ENCODE measurements at places on chromosomes 6 and 20. TPM values are rescaled to one million over a fixed set of nuclear protein-coding genes. Genes with fewer than 3 reads are reported as not detected.

The C6orf141 gene
- 0.74 TPM for total RNA-seq

The CEP43 gene
- 26.8 TPM for total RNA-seq

The CD83 gene
- 17.5 TPM for total RNA-seq

The RNF182 gene
- 32.2 TPM for total RNA-seq

The ZNF334 gene
- 17.5 TPM for total RNA-seq

The DEFB132 gene
- not detected for total RNA-seq

The MOCS3 gene
- 5.9 TPM for total RNA-seq

The SNAI1 gene
- not detected for total RNA-seq

The LST1 gene
- 0.74 TPM for total RNA-seq

All from temporal lobe (tissue), 4 donors.